ENCODE measurements at places on chromosomes 3 and 15.

GRCh38 chr3:36905545-36905944 lies 39.3 kb downstream of the TRANK1 start:
- no peak for DNase-seq

DNA sequence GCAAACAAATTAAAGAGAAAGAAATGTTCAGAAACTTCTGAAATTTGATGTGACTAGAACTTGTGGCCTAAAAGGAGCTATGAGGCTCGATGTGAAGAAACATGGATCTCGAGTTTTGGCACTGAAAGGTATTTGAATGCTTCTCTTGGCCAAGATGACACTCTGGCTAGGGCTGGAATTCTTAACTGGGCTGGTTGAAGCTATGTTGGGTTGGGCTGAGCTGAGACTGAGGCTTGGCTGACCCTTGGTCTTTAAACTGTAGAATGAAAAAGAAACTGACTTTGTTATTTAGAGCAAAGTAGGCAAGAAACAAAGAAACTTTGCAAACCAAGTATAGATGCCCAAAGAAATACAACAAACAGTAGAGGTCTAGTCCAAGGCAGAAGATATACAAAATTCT lies 28.1 kb upstream of the CLDN16 start:
- no peak for DNase-seq

DNA sequence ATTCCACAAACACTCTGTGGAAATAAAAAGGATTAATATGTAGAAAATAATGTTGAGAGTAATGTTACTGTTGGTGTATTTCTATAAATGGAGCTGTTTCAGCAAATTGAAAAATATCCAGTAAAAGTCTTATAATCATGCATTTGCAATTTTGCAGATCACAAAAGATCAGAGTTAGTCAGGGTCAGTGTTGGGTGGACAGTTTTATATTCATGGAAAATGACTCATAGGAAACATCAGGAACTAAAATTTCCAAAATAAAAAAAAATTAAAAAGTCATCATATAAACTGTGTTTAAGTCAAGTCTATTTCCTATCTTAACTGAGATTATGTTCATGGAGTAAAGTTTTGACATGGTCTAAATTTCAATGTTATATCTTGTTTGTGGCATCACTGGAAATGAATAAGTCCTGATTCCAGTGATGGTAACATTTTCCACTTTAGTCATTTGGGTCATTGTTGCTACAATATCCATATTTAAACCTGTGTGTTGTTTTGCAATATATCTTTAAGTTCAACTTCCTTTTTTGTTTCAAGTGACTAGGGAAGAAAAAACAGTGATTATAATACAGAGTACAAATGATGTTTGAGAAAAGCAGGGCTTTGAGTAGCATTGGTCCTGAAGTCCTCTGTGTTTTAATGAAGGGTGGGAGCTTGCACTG lies 37.8 kb downstream of the MITF start:
- no peak for DNase-seq

- no peak for DNase-seq
These were observed 368.6 kb upstream of the RBMS3 start for GRCh38 chr3:28912120-28912885.

- DNase-seq = no peak
These were observed 199.5 kb upstream of the LMCD1 start for GRCh38 chr3:8301977-8302735.

GRCh38 chr15:71748293-71748718 lies 62.0 kb upstream of the NR2E3 start:
- DNase-seq = no peak

DNA sequence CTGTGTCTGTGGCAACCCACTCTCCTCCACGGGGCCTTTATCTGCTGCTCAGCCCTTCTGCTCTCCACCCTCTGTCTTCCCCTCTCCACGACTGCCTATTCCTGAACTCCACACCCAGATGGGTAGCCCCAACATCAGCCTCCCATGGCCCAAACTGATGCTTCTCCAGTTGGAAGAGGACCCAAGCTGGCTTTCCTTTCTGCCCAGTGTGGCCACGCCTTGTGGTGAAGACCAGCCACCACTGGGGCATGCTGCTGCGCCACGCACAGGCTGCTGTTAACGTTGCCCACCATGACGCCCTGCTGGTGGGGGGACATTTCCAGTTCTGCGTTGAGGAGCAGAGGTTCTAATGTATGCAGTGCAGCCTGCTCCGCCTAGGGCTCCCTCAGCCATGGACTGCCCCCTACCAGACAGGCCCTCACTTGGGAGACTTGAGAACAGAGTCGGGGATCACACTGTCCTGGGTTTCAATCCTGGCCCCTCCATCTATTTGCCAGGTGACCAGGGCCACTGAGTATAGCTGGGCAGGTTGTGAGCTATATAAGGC lies 26.9 kb downstream of the CFAP100 start:
- no peak for DNase-seq

DNA sequence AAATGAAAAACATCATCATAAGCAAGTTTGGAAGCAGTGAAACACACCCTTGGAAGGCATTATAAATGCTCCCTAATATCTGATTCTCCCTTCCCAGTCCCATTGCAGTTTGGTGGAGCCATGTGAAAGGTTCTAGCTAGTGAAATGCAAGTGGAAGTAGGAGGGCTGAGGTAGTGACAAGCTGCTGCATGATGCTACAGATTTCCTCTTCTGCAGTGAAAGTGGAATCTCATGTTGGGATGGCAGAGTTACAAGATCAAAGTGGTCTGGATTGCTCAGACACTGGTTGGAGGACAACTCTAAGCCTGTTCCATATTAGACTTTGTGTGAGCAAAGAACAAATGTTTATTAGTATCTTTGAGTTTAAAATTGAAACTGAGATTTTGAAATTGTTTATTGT lies 3.3 kb upstream of the PDCD6IP start:
- DNase-seq = no peak

DNA sequence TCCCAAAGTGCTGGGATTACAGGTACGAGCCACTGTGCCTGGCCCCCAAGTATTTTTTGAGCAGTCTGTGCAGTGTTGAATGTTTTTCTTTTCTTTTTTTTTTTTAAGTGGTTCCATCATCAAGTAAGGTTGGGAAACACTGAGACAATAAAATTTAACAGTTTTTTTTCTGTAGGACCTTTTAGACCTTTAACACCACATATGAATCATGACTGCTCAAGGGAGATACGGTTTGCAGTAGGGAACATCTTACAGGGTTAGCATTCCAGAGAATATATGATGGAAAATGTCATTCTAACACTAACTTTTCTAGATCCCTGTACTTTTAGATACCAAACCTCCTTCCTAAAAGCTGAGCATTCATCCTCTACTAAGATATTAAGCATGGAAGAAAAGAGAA lies 41.7 kb downstream of the SNX4 start:
- DNase-seq = no peak

DNA sequence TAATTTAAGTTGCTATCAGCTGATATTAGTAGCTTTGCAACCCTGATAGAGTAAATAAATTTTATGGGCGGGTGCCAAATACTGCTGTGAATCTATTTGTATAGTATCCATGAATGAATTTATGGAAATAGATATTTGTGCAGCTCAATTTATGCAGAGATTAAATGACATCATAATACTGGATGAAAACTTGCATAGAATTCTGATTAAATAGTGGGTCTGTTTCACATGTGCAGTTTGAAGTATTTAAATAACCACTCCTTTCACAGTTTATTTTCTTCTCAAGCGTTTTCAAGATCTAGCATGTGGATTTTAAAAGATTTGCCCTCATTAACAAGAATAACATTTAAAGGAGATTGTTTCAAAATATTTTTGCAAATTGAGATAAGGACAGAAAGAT lies 70.0 kb downstream of the ECT2 start:
- DNase-seq = no peak

DNA sequence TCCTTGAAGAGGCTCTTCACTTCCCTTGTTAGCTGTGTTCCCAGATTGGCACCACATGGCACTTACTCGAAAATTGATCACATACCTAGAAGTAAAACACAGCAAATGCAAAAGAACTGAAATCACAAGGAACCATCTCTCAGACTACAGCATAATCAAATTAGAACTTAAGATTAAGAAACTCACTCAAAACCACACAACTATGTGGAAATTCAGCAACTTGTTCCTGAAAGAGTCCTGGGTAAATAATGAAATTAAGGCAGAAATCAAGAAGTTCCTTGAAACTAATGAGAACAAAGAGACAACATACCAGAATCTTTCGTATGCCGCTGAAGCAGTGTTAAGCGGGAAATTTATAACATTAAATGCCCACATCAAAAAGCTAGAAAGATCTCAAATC lies 566.3 kb upstream of the TGFBR2 start:
- no peak for DNase-seq

GRCh38 chr3:15011174-15011573 lies 53.9 kb downstream of the MRPS25 start:
- no peak for DNase-seq

DNA sequence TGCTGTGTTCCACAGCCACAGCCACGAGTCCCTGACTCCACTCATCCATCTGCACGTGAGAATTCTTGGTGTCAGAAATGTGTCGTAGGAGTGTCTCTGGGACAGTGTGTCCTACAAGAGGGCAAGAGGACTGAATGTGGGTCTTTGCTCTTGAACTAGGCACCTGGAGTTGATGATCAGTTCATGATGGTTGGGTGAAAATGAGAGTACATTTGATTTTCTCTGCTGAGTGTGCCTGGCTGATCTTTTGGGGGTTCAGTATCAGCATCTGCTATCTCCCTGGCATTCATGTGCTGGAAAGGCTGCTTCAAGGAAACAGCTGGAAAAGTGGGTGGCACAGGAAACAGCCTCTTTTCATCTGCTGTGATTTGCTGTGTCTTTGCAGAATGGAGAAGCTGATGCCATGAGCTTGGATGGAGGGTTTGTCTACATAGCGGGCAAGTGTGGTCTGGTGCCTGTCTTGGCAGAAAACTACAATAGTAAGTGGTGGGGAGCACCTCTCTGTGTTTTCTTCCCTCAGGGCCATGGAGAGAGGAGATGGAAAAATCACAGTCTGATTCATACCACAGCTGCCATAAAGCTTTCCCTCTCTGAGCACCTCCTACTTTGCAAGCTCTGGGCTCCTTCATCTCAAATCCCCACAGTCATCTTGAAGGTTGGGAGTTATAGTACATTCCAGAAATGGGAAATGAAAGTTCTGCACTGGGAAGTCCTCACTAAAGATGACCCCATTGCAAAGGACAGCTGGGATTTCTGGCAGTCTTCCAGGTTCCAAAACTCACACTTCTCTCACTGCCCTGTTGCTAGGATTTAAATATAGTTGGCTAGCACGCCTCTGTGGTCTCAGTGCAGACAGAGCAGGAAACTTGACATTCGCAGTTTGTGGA lies 17.8 kb downstream of the TF start:
- DNase-seq = no peak

GRCh38 chr3:133293397-133294110 lies 106.3 kb upstream of the BFSP2 start:
- no peak for DNase-seq

GRCh38 chr3:45507820-45508317 lies 86.7 kb upstream of the LIMD1 start:
- no peak for DNase-seq

DNA sequence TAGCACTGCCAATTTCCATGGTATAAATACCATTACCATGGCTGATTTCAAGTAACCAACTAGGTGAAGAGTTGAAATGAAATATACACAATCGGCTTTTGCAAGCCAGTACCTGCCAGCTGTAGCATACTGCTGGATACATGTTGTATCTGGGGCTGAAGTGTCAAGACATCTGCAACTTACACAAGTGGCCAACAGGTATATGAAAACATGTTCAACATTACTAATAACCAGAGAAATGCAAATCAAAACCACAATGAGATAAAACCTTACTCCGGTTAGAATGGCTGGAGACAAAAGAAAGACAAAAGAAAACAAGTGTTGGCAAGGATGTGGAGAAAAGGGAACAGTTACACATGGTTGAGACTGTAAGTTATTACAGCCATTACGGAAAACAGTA lies 11.6 kb downstream of the ATOSA start:
- DNase-seq = no peak

DNA sequence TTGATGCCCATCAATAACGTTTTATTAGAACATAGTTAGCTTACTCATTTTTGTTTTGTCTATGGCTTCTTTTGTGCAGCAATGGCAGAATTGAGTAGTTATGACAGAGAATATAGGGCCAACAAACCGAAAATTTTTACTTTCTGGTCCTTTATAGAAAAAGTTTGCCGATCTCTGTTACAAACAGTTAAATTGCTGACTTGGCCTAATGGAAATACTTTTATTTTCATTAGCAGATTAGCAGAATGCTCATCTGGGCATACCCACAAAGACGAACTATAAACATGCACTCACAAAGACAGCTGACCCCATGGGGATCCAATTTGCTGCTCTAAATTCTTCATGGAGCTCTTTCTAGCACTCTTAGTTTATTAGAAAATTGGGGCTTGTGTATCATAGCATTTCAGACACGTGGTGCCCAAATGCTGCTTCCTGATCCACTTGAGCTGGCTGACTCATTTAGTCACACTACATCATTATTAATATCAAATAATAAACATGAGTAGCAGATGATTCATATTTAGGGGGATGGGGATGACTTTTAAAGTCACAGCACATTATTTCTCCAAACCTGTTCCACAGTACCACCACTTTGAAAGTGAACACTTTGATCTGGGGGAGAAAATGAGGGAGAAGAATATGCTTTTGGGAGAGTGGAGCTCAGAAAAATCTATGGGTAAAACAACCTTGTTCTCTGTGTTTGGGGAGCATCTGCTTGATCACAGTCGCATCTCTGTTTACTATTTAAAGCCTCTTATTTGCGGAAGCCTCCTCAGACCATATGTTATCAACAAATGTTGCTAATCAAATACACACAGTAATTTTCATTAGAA lies 228.1 kb upstream of the FEZF2 start:
- DNase-seq = no peak

DNA sequence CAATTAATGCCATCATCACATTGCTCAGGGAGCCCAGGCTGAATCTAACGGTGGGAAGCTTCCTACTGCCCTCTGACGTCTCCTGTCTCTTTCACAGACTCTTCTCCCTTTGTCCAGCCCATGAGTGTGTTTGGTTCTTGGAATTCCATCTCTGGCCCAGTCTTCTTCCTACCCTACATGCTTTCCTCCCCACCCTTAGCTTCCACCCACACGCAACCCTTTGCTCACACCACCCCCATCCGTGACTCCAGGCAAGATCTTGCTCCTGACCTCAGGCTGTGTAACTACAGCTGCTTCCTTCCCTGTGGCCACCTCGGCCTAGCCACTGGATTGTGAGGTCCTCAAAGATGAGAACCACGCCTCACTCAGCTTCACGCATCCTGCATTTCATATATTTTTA lies 72.3 kb upstream of the THBS1 start:
- no peak for DNase-seq

GRCh38 chr3:15810702-15811101 lies 12.9 kb upstream of the ANKRD28 start:
- DNase-seq = no peak

DNA sequence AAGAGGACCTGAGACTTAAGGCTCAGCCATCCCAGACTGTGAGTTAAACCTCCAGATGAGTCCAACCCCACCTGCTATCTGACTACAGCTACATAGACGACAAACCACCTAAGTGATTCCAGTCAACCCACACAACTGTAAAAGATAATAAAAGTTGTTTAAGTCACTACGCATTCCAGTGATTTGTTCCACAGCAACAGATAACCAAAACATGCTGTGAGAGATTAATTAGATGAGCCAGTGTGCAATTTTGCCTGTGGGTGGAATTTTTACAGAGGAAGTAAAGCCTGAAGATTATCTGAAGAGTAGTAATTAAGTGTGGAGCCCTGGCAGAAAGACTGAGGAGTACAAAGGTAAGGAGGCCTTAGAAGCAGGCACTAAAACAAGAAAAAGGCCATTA lies 5.4 kb downstream of the BTBD1 start:
- no peak for DNase-seq

GRCh38 chr3:127049393-127049792 lies 66.5 kb downstream of the PLXNA1 start:
- no peak for DNase-seq

Measured in stimulated activated CD8-positive, alpha-beta memory T cell treated with anti-CD3 and anti-CD28 coated beads, Interleukin-4, amount 100 ng/mL, for 1 hour (primary cell).